Glomerular endothelial cell (primary cell): ENCODE measurements at places on chromosomes 12 and 14.

DNA sequence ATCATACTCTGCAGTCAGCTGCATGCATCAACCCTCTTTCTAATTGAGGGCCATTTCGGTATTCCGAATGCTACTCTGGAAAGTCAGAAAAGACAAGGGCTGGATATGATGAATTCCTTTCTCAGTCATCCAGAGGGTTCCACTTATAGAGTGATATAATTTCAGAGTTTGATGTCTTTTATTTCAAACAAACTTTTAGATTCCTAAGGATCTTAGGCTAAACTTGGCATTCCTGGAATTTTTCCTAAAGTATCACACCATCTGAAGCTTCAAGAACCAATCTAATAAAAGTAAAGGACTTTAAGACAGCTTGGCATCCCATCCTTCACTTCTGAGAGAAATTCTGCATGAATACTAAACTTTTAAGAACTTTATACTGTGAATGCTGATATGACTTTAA lies 69.3 kb upstream of the KCNJ8 start:
- DNase-seq = no peak

GRCh38 chr14:49303946-49304516 lies 282.1 kb downstream of the RPS29 start:
- no peak for DNase-seq

DNA sequence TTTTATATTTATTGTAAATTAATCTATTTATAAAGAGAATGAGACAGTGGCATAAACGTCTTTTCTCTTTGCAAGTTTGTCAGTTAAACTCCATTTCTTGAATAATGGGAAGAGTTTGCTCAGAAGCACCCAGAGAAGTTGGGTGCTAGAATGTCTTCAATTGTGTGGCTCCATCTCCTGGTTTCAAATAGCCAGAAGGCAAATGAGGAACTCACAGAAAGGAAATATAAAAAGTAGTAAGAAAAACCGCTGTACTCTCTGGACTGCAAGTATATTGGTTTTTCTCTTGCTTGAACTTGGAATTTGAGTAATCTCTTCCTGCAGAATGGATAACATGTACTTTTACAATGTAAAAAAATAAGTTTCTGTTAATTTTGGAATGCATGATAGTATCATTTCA lies 217.5 kb downstream of the DPY19L2 start:
- no peak for DNase-seq

DNA sequence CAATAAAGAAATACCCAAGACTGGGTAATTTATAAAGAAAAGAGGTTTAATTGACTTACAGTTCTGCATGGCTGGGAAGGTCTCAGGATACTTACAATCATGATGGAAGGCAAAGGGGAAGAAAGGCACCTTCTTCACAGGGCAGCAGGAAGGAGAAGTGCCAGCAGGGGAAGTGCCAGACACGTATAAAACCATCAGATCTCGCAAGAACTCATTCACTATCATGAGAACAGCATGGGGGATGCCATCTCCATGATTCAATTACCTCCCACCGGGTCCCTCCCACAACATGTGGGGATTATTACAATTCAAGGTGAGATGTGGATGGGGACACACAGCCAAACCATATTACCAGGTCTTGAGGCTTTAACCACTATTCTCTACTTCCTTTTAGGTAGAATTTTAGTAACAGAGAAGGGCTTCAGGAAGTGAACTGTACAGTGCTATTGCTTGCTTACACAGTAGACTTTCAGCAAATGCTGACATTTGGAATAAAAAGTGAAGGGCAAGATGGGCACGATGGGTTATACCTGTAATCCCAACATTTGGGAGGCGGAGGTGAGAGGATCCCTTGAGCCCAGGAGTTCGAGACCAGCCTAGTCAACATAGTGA lies 40.8 kb upstream of the OR4E1 start:
- no peak for DNase-seq

DNA sequence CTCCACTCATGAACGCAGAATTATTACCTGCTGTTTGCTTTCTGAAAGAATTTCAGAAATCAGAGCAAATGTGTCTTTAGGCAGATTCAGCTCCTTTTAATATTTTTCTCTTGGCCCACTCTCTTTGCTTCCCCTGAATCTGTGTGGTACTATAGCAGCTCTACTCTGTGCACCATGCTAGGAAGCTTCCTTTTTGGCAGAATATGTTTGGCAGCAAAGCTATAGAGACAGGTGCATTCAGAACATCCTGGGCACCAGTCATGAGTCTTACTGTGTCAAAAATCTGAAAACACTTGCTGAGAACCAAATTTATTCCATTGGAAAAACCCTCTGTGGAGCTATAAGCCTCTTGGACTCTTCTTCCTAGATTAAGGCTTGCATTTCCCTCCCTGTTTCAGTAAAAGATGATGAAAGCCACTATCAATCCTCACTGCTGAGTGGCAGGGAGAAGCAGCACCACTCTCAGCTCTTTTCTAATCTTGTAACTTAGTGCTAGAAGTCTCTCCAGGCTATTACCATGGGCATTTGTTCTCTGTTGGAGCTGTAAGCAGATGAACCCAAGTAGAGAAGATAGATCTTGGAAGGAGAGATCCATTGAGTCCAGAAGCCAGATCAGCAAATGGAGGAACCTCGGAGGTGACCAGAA lies 18.2 kb downstream of the CIPC start:
- no peak for DNase-seq

DNA sequence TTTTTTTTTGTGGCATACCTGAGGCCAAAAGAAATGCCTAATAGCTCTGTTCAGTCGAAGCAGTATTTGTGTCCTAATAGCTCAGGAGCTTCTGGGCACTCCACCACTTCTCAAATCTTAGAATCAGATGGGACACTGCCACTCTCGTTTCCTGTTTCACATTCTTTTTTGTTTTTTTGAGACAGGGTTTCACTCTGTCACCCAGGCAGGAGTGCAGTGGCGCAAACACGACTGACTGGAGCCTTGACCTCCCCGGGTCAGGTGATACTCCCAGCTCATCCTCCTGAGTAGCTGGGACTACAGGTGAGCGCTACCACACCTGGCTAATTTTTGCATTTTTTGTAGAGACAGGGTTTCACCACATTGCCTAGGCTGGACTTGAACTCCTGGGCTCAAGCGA lies 52.7 kb downstream of the SPPL3 start:
- no peak for DNase-seq
